ENCODE measurements at places on chromosomes 1 and 21.

DNA sequence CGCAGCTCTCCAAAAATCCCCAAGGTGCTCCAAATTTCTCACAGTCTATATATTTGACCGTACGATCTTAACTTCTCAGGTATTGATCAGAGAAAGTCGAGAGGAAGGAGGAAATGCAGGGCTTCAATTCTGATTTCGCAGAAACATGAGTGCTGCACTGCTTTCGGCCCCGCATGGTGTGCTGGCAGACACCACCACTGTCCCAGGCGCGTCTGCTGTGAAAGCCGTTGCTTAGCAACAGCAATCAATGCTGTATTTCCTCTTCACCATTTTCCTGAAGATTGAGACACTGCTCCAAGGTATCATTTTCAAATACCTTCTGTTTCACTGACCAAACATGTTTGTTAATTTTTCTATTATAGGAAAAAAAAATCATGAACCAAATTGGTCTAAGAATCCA is 296.3 kb downstream of the SMYD3 start:
- no peak for DNase-seq

DNA sequence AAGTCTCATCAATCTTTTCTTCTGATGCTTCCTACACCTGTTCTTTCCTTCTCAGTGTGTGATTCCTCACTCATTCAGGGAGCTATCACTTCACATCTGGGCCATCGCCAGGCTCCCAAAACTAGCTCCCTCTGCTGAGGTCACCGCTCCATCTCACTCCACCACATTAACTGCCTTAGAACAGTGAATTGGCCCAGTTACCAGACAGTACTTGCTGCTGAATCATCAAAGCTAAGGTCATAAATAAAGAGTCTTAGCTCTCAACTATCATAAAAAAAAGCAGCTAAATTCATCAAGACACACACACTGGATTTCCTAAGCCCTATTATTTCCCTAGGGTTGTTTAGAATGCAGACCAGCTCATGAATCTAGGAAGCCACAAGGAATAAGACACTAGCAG is 18.8 kb upstream of the SRM start:
- no peak for DNase-seq

GRCh38 chr1:111906111-111906510 is 83.4 kb downstream of the KCND3 start:
- DNase-seq = no peak

GRCh38 chr1:232426801-232427200 is 203.1 kb downstream of the SIPA1L2 start:
- no peak for DNase-seq

DNA sequence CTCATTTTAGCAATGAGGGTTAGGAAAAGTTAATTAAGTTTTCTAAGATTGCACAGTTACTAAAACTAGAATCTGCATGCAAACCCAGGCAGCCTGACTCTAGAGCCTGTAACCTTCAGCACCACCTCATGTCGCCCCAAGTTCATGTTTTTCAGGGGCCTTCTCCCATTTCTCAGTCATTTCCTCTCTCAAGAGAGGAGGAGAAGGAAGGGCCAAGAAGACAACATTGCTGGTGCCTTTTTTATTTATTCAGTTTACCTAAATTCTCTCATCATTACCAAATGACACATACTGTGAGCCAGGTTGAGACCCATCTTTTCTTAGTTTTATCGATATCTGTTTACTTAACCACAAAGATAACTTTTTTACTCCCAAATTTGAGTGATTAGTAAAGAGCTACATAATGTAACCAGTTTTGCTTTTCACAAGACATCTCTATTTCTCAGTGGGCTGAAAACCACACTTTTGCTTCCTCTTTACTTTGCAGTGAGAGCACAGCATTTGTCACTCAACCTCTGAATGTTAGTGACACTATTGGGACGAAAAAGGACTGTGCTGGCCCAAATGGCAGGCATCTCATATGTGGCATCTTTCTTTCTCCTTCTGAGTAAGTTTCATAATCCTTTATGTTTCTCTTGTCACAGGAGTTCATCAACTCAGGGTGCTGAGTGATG is at the start of gene CD101:
Gene CD101, plus strand, starts transcription at position 507 of the 674 bp plus-strand sequence. Its CDS starts 58 bp downstream, at position 565.
- DNase-seq = no peak

Data from NCI-H1436 treated with DMSO at 0.1 percent for 48 hours (cell line).